Activated CD8-positive, alpha-beta memory T cell treated with anti-CD3 and anti-CD28 coated beads for 4 hours (primary cell): ENCODE measurements at places on chromosomes 2 and 18.

DNA sequence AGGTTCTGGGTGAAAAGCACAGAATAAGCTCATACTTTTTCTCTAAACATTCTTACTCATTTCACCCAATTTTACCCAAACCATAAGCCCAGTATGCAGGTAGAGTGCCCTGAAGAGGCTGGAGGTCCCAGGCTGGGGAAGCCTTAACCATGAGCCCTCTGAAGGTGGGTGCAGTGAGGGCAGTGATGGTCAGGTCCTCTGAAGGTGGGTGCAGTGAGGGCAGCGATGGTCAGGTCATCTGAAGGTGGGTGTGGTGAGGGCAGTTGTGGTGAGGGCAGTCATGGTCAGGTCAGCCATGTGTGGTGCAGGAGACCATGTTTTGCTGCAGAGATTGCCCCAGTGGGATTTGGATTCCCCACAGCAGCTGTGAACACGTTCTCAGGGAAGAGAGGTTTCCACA is 148.8 kb downstream of the SNTG2 start:
- DNase-seq = no peak

DNA sequence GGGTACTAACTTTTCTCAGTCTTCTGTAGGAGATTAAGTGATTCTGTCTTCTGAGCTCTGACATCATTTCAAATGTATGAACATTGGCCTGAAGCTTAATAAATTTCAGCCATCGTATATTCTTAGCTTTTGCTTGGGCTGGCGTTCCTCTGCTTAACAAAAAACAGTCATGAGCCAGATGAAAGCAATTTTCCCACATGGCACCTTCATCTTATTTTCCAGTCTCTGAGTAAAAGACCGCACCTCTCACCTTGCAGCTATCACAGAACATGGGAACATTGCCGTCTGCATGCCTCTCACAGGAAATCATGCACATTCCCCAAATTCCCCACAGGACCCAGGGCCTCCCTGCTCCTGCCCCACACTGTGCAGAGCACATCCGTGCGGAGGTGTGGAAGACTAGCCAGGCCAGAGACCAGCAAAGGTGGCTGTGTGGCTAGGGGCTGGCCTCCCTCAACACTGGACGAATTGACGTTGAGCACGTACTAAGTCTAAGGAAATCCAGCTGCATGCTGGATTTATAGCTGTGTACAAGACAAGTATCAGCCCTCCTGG is 531.8 kb upstream of the ID2 start:
- no peak for DNase-seq

DNA sequence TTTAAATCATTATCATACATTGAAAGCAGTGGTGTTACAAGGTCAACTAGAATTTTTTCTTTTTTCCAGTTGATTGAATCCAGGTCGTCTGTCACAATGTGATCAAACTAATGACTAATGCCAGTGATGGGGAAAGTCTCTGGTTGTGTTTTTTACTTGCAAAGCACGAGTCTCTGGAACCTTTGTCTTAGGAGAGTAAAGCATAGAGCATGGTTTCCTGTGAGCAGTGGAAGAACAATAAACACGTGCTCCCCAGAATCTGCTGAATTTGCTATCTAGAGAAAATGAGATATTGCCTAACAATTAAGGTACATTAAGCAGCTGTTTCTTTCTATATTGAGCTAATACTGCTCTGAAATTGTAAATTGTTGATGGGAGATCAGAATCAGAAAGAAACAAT is 1332.4 kb upstream of the TMEFF2 start:
- no peak for DNase-seq

- no peak for DNase-seq
Observed at GRCh38 chr2:145715601-145716000, 1195.7 kb upstream of the ZEB2 start.

DNA sequence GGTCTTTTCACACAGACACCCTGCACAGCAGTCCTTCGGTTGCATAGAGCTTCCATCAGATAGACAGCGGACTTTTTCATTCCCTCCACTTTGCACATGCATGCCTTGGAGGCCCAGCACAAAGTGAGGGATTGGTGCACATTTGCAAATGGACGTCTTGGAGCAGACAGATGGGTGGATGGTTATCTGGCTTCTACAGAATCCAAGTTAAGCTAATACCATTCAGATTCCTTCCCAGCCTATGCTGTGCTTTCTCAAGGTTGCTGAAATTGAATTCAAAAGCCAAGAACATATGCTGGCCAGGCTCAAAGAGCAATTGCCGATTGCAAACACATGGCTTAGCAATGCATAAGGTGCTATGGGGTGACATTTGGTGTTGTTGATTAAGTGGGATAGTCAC is 186.4 kb downstream of the VAPA start:
- no peak for DNase-seq

GRCh38 chr2:235642446-235643098 is 148.7 kb downstream of the AGAP1 start:
- no peak for DNase-seq

GRCh38 chr18:13606604-13607254 is 119.6 kb downstream of the FAM210A start:
- DNase-seq = no peak

DNA sequence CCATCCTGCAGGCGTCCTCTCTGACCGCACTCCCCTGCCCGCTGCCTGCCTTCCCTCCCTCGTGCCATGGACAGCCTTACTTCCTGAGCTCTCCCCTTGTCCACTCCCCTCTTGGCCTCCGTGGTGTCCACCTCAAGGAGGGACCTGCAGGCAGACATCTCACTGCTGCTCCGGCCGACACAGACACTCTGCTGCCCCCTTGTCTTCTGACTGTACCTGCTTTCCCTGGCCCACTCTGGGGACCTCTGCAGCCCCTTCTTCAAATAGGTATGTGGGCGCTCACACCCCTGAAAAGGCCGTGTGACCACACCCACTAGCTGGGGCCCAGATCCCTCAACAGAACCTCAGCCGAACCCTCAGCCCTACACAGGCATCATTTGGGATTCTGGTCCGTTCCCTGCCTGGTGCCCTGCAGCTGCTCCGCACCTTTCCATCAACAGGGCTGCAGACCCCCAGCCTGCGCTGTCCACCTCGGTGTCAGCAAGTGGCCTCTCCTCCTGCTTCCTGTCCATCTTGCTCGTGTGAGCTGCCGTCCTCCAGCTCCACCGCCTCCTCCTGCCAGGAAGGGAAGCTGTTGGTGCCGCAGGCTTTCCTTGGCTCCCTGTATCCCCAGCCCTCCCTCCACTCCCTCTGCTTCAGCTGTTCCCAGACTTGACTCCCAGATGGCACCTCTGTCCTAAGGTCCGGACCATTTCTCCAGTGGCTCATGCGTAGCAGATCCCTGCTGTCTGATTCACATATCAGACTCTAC is 94.1 kb downstream of the KLHL29 start:
- DNase-seq = no peak

DNA sequence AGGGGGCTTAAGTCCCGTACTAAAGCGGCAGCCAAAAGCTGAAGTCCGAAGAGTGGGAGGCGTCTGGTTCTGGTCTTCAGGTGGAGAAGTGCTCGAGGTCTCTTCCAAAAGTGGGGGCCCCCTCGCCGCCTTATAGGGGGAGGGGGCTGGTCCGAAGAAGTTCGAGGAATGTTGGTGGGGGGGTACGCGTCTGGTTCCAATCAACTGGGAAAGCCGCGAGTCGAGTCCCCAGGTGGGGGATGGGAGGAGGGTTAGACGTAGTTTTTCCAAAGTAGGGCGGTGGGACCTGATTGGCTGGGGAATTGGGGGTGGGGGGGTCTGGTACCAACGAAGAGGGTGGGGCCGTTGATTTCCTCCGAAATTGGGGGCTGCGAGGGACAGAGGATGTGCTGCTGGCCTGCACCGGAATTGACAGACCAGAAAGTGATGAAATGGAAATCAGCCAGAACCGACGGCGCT is 594 bp downstream of the ITM2C start:
- DNase-seq = no peak

DNA sequence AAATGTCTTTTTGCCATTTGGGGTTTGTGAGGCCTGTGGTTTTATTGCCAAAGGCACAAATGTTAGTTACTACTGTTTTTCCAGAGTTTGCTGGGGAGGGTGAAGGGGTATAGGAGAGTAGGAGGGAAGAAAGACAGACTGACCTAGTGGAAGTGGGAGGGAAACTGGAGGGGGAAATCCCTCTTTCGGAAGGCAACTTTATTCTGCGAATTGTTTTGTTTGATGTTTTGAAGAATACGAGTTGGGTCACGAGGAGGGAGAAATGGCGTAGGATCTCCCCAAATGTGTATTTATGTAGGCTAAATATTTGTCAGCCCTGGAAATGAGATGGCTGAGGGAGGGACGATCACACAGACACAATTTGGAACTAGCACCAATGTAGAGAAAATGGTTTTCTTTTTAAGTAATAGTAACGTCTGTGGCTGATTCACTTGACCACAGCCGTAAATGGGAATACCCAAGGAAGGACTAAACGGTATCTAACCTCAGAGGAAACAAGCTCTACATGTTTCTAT is 172.3 kb downstream of the ICOS start:
- DNase-seq = no peak

DNA sequence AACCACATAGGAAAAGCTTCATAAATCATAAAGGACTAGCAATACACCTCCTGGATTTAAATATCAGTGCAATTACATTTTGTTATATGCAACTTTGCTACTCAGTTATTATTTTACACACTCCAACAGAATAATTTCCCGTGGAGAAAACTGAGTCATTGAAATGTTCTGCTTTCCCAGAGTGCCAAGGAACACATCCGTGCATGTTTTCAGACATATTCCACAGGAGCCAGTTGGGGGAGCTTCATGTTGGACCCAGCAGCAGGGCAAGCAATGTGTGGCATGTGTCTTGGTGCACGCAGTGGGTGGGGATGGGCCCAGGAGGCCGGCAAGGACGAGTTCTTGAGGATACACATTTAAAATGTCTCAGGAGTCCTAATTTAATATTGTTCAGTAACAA is 14.4 kb upstream of the SMIM21 start:
- no peak for DNase-seq

GRCh38 chr2:139353874-139354273 is 573.7 kb upstream of the NXPH2 start:
- no peak for DNase-seq

DNA sequence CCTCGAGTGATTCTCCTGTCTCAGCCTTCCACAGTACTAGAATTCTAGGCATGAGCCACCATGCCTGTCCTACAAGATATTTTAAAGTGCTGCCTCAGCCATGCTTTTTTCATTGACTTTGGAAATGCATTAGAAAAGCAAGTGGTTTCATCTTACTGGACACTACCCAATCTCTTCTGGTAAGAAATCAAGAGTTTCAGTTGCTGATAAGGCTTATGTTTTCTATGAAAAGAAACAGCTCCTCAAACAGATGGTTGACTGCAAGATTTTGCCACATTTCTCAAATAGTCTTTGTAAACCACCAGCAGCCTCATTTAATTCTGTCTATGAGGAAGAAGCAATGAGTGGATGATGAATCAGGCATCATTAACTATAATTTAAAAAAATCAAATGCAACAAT is 264.5 kb upstream of the LRP1B start:
- no peak for DNase-seq

- no peak for DNase-seq
Observed at GRCh38 chr2:50875561-50875960, 156.4 kb downstream of the NRXN1 start.

GRCh38 chr18:45525301-45525700 is 90.0 kb upstream of the SLC14A2 start:
- no peak for DNase-seq

DNA sequence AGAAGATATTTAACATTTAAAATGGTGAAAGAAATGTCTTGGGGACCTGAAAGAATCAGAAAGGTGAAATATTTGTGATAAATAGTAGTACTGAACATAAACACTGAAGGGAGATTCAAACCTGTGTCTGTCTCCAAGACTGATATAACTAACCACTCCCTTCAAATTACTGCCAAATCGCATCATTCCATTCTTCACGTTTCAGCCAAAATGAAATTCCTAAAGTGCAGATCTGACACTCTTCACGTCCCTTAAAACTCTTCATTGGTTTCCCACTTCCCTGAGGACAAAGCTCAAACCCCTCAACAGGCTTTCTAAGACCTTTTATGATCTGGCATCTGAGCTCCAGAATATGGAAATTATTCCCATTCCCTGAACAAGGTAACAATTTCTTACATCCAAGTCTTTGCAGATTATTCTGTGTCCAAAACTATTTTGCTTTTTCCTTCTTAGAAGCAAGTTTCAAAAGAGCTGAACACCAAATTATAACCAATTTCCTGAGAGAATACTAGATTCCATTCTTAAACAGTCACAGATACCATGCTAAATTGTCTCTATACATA is 18.9 kb downstream of the SLC8A1 start:
- DNase-seq = no peak

DNA sequence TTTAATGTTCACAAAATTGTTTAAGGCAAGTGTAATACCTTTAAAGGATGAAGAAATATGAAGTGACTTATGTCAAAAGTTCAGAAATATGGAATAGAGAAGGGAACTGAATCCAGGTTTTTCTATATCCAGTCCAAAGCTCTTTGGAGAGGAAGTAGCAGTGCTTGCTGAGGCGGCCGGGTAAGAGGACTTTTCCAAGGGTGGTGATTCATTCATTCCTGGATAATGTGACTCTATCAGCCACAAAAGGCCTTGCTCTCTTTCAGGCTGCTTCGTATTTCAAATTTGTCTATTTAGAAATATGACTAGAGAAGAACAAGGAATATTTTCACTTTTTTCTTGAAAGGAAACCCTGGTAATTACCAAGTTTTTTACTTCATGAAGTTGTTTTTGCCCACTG is 830.1 kb upstream of the ZEB2 start:
- DNase-seq = no peak

GRCh38 chr2:239772721-239773120 is 252.4 kb downstream of the NDUFA10 start:
- DNase-seq = no peak

DNA sequence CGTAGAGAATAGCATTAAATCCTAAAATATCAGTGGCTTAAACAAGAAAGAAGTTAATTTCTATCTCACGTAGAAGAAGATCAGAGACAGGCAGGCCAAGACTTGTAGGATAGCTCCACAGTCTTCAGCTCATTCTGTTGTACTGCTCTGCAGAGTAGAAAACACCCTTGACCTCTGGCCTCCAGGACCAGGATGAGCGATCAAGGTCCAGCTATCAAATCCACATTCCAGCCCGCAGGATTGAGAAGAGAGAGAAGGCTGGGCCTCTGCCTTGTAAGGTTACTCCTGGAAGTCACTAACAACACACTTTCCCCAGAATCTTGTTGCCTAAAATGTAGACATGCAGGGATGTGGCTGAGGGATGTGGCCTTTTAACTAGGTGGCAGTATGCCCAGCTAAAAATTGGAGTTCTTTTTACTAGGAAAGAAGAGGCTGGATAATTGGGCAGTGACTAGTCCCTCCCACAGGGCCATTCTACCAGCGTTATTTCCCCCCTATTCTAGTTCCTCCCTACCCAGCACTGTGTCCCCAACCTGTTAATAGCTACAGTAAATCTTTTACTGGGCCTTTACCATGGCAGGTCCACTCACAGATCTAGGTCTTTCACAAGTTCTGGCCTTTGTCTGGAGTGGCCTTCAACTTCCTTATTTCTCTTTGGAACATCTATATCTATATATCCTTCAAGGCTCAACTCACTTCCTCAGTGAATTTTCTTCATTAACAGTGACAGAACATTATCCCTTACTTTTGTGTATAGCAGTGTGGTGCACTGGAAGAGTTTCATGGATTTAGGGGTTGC is 165.0 kb downstream of the DIS3L2 start:
- DNase-seq = no peak

- DNase-seq = no peak
Observed at GRCh38 chr2:139992078-139992477, 1211.9 kb upstream of the NXPH2 start.

GRCh38 chr2:179898873-179899272 is 37.5 kb upstream of the ZNF385B start:
- DNase-seq = no peak
